RWPE1 (cell line): ENCODE measurements at places on chromosomes 16 and 17.
A peak's percentile ranks its signal among the peaks of the same experiment; 100 is the strongest.

- peak; percentile 26 for DNase-seq
Observed at GRCh38 chr17:16986391-16986790, 14.5 kb upstream of the TNFRSF13B start.

DNA sequence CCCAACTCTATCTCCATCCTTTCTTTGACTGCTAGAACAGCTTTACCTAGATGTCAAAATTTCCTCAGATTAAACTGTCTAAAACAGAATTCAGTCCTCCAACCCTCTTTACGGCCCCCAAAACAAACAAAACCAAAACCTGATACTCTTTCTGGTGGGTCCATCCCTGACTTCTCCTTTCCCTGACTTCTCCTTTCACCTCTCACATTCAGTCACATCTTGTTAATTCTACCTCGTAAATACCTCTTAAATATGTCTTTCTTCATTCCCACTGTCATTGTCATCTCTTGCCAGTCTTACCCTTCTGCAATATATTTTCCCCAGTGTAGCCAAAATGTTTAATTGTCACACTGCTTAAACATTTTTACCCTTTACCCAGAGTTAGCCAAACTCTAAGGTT, 4.6 kb downstream of the PPM1E start:
- no peak for DNase-seq

DNA sequence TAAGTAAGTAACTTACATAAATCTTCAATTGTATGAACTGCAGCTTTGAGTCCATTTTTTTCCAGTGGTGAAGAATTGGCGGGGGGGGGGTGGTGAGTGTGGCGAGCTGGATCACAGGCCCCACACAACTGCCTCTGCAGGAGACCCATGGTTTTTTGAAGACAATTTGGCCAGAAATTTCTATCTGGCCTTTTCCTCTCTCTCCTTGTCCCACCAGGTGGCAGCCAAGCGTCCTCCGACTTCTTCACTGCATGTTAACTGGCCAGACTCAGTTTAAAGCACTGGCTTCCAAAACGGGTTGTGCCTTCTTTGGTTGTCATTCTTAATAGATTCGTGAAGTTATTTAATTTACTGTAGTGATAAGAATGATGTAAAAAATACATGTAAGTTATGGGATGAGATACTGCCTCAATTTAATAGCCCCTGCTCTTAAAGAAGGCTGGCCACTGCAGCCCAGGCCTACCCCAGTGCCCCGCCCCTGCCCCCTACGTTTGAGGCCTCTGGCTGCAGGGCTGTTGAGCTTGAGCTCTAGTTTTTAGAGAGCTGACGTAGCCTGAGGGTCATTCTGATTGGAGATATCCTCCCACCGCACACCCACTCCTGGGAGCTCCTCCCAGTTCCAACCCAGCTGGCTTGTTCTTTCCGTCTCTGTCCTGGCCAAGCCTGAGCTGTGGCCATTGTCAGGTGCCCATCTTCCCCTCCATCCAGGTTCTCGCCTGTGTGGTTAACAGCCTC, 36.4 kb downstream of the AKAP1 start:
- peak; percentile 35 for DNase-seq

- DNase-seq: no peak
Observed at GRCh38 chr17:64382061-64382583, 8.5 kb downstream of the PECAM1 start.

- DNase-seq: no peak
Observed at GRCh38 chr16:31271621-31272190, 11.9 kb downstream of the ITGAM start.

GRCh38 chr17:50100921-50101345, 5.8 kb downstream of the PDK2 start:
- DNase-seq: no peak

DNA sequence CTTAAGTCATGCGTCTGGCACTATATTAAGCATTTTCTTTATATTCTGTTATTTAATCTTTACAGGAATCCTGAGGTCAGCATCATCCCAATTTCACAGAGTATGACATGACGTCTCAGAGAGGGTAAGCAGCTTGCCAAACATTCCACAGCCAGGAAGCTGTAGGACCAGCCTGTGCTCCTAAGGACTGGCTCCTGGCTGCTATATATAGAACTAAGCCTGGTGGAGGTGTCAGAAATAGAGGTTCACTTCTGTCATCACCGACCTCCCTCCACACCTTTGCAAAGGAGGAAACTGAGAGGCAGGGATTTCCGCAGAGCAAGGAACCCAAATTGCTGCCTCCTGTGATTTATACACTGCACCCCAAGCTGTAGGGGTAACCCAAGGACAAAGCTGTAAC, 37.9 kb upstream of the NDRG4 start:
- DNase-seq: no peak

- peak; percentile 81 for DNase-seq
Observed at GRCh38 chr17:75876938-75877751, 1.2 kb downstream of the TRIM47 start.

- DNase-seq: no peak
Observed at GRCh38 chr17:51044976-51045375, 75.7 kb downstream of the SPAG9 start.

DNA sequence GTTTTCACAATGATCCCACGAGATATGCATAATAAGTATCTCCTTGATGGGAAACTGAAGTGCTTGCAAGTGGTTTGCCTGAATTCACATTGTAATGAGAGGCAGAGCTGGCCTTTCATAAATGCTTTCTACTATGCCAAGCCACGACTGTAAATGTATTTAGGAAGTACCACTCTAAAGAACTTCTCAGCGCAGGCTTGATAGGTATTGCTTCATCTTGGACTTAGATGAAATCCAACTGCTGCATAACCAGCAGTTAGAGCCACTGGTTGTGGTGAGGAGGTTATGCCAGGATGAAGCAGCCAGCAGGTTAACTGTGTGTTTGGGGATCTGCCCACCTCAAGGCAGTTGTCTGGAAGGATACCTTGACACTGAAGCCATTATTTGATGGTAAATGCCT, 26.8 kb downstream of the MARCHF10 start:
- DNase-seq: no peak

- DNase-seq: no peak
Observed at GRCh38 chr17:82278786-82279391, 5.4 kb upstream of the CSNK1D start.

- DNase-seq: no peak
Observed at GRCh38 chr17:3865176-3865575, 19.1 kb upstream of the NCBP3 start.

GRCh38 chr16:64950731-64951130, 171.1 kb downstream of the CDH11 start:
- DNase-seq: no peak

DNA sequence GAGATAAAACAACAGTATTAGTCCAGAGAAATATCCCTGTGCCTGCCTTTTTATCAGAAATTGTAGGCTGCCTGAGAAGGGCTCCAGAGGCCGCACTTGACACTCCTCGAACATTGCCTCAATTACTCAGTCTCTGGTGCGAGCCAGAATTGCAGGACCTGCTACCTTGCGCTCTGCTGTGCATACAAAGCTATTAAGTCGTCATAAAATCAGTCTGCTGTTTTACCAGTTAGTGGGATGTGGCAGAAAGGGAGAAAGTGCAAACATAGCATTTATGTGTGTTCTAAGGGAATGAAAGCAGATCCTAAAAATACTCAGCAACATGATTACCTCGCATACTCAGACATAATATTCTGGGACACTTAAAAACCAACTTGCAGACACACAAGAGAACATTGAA, 70.6 kb downstream of the TMC6 start:
- no peak for DNase-seq

DNA sequence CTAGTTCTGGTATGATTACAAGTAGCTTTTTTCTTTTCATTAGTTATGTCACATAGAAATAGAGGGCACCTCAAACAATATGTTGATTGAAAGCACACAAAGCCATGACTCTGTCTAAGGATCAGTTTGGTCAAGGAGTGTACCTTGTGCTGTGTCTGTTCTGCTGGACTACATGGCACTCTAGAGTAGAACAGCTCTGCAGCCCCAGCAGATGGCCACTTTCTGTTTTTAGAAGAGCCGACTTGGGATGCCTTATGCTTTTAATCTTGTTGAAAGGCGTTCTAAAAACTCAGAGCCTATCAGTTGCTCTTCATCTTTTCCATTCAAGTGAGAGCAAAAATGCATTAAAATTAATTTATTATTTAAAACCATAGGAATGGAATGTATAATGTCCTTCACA, 49.3 kb upstream of the CA10 start:
- no peak for DNase-seq

- DNase-seq: no peak
Observed at GRCh38 chr16:55039931-55040330, 109.3 kb downstream of the IRX5 start.

DNA sequence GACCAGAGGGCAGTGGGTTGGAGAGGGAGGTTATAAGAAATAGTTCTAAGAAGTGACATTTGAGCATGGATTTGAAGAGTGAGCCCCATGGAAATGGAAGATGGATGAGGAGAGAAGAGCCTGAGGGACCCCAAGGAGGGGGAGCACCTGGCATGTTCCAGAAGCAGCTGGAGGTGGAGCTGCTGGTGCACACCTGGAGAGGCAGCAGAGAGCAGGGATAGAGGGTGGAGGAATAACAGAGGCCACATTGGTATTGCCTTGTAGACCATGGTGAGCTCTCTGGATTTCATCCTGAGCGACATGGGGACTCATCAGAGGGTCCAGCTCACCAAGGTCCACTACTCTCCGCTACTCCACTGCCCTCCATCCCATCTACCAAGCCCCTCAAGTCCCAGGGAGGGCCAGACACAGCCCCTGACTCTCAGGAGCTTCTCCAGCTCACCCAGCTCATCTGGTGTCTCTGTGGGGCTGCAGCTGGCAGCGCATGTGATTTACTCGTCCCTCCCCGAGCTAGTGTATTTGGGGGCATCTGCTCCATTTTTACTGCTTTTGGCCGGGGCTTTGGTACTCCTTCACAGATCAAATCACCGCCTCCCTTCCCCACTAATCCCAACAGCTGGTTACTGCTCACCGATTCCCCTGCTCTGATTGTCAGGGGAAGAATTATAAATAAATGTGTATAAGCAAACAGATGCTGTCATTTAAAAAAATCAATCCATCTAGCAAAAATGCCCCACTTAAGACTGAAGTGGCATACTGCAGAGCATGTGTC, 22.1 kb upstream of the KDM8 start:
- no peak for DNase-seq

GRCh38 chr17:7742729-7743128, 25.2 kb downstream of the DNAH2 start:
- DNase-seq: no peak

DNA sequence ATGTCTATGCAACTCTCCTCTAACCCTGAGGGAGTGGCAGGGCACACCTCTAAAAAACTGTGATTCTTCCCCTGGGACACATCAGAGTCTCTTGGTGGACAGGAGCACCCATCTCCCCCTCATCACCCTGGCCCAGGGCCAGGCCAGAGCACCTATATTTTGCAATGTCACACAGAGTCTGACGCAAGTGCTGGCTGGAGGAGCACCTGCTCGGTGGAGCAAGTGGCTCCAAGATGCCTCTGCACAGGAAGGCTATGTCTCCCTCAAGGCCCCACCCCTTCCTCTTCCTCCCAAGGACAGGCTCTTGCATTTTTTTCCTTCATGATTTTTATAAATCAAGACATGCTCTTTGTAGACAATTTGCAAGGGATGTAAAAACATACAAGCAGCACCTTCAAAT, 13.3 kb downstream of the SNN start:
- no peak for DNase-seq

DNA sequence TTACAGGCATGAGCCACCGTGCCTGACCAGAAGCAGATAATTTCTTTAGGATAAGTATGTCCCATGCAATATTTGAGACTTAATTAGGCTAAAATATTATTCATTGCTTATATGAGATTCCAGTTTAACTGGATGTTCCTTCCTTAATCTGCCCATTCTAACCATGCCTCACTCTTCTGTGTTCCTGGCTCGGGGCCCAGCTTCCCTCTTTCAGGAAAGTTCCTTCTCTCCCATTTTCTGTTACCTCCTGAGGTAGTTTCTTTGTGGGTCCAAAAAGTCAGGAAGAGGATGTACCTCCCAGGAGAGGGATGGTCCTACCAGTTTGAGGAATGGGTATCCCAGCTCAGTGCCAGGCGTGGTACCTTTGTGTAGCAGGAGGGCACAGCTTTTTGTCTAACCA, 23.3 kb downstream of the UNK start:
- no peak for DNase-seq

DNA sequence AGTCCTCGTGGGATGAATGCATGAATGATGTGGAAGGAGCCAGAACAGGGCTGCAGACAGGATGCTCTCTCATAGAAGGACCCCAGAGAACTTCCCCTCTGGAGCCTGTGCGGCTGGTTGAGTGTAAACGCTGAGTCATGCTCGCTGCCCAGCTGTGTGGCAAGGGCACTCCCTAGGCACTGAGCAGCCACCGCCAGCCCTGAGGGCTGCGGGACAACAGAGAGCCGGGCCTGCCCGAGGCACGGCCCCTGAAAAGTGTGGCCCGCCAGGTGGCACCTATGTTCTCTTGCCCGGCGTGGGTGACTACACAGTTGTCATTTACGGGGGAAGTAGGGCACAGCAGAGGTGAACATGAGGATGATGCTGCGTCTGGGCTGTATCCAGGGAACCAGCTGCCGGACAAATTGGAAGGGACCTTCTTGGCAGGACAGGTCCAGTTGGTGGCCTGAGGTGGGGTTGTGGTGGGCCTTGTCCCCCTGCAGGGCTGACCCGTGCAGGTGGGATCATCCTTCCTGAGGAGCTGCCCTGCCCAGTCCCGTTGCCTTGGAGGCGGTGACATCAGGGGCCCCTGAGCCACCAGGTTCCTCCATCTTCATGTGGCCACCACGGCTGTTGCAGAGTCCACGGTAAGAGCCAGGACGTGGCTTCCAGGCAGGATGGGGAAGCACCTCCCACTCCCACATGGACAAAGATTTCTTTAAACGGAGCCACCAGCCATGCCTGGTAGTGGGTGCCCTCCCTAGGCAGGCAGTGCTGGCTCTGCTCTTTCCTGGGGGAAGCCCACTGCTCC, 94.8 kb upstream of the CBX4 start:
- no peak for DNase-seq

- DNase-seq: no peak
Observed at GRCh38 chr17:12648498-12648897, 17.2 kb upstream of the MYOCD start.

GRCh38 chr16:27408602-27409031, 6.6 kb downstream of the IL21R start:
- DNase-seq: peak; percentile 33
